ENCODE measurements at places on chromosomes 6 and 20.
A peak's percentile ranks its signal among the peaks of the same experiment; 100 is the strongest.

DNA sequence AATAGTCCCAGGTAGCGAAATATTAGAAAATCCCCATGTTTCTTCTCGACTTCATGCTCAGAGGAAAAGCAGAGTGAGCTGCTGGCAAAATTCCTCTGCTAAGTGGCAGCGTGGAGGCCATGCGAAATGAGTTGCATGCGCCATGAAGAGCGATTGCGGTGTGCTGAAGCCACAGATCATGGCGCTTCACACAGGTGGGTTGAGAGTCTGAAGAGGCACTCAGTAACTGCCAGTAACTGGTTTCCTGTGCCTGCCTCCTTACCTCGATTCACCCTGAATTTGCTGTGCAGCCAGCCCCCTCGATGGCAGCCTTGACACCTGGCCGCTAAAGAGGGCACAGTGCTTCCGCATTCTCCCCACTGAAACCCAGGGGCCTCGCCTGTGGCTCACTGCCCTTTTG lies 301.5 kb downstream of the NRN1 start:
- DNase-seq, result no peak

DNA sequence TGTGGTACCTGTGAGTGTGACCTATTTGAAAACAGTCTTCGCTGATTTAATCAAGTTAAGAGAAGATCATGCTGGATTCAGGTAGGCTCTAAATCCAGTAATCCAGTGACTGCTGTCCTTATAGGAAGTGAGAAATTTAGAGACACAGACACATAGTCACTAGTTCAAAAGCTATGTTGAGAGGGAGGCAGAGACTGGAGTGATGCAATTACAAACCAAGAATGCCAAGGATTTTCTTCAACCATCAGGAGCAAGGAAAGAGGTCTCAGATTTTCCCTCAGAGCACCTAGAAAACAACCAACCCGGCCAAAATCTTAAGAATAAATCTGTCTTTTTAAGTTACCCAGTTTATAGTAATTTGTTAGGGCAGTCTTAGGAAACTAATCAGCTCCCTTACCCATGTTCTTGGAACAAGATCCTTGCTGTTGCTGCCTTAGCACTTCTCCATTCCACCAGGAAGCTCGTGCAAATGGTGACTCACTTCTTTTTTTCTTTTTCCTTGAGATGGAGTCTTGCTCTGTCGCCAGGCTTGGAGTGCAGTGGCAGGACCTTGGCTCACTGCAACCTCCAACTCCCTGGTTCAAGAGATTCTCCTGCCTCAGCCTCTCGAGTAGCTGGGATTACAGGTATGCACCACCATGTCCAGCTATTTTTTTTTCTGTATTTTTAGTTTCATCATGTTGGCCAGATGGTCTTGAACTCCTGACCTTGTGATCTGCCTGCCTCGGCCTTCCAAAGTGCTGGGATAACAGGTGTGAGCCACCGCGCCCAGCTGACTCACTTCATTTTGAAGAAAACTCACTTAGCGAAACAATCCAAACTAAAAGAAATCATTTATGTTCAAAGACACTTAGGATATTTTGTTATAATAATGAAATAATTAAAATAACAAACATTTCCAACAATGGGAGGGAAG lies 34.4 kb upstream of the ZNF184 start:
- no peak for DNase-seq

- DNase-seq, result no peak
Observed at GRCh38 chr6:109348226-109348625, 34.0 kb downstream of the CD164 start.

DNA sequence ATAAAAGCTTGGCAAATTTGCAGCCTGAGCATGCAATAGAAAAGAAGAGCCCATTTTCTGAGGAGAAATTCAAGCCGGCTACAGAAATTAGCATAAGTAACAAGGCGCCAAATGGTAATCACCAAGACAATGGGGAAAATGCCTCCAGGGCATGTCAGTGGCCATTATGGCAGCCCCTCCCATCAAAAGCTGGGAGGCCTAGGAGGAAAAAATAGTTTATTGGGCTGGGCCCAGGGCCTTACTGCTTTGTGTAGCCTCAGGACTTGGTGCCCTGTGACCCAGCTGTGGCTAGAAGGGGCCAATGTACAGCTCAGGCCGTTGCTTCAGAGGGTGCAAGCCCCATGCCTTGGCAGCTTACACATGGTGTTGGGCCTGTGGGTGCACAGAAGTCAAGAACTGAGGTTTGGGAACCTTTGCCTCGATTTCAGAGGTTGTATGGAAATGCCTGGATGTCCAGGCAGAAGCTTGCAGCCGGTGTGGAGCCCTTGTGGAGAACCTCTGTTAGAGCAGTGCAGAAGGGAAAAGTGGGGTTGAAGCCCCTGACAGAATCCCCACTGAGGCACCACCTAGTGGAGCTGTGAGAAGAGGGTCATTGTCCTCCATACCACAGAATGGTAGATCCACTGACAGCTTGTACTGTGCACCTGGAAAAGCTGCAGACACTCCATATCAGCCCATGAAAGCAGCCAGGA lies 328.5 kb upstream of the MAP3K7 start:
- no peak for DNase-seq

- DNase-seq, result peak; percentile 24
Observed at GRCh38 chr6:26033085-26033940, 53.9 kb upstream of the HFE start.

- DNase-seq, result no peak
Observed at GRCh38 chr20:1330075-1330830, 1.3 kb upstream of the SDCBP2 start.

DNA sequence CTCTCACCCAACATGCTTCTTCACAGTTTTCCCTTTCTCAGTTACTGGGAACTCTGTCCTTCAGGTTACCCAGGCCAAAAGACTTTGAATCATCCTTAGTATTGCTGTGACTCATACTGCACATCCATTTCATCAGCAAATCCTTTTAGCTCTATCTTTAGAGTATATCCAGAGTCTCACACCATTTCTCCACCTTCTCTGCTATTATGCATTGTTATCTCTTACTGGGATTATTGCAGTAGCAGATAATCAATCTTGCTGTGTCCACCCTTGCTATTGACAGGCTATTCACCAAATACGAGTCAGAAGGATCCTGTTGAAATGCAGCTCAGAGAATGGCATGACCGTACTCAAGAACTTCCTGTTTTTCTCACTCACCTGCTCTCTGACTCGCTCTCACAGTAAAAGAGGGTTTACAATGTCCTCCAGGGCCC lies 57.3 kb downstream of the BCKDHB start:
- no peak for DNase-seq

- no peak for DNase-seq
Observed at GRCh38 chr6:54980511-54981275, 134.1 kb downstream of the FAM83B start.

- no peak for DNase-seq
Observed at GRCh38 chr20:10308652-10309051, 90.0 kb downstream of the SNAP25 start.

GRCh38 chr6:119174085-119174445 lies 95.6 kb upstream of the FAM184A start:
- no peak for DNase-seq

GRCh38 chr6:118697554-118697953 lies 46.2 kb upstream of the CEP85L start:
- DNase-seq, result no peak

DNA sequence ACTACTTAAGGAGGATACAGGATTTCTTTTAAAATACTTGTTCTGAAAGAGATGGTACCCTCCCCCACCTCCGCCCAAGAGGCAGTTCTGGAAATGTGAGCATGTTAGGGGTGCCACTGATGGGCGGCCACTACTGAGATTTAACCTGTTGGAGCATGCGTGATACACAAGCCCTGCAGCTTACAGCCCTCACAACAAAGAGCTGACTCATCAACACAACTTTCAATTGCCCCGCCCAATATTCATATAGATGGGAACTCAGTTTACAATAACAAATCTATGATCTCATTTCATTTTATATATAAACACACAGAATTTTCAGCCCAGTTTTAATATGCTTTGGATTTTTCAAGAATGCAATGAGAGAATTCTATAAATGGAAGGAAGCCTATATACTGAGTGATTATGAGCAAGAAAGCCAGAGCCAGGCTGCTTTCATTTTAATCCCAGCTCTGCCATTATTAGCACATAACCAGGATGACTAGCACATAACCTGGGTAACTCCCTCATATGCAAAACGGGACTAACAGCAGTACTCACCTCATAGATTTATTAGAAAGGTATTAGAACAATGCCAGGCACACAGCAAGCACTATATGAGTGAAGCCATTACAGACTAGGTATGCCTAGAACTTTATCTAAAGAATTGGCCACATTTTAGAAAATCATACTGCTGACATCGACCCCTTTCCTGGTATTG lies 45.6 kb upstream of the IPCEF1 start:
- no peak for DNase-seq

DNA sequence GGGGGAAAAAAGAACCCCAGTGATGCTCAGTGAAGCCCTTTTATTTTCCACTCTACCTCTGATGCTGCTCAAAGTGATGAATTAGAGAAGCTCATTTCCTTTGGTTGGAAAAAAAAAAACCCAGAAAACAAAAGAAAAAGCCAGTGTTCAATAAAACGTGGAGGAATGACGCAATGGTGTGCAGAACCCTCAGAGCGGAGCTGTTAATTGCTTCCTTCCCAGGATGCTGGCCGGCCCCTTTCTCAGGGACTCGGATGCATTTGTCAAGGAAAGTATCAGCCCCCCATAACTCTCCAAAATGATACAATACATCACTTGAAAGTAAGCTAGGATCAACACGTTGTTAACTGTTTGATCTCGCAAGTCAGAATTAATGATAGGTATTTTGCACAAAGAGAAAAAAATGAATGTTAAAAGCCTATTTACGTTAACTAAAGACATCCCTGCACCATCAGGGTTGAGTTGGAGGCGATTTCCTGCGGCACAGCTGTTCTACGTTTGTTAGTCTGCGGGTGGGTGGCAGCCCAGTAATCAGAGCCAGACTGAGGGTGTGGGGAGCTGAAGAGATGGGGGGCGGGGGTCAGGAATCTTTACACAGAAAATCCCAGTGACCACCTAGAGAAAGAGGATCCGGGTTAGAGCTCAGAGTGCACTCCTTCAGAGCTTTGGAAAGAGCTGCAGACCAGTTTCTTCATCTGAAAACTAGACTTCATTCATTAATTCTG lies 132.4 kb downstream of the BMP7 start:
- no peak for DNase-seq

DNA sequence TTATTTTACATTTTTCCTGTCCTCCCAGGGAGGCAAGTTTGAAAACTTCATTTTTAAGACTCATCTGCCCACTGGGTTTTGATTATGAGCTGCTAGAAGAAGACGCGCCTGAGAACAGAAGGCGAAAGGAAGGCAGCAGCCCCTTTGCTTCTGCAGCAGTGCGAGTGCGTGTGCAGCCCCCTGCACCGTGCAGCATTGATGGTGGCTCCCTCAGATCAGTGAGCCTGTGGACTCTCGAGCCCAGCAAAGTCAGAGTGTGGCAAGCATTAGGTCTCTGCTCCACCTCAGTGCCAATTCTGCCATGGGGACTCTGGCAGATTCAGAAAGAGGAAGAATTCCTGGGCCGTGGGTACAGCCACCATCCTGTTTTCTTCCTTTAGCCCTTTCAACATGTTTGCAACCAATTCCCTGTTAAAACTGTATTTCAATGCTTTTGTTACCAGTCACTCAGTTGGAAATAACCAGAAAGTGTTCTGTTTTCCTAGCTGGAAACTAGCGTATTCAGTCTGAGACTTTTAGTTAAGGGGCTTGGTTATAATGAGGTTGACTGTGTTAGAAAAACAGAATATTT lies 134.8 kb upstream of the OGFRL1 start:
- DNase-seq, result no peak

DNA sequence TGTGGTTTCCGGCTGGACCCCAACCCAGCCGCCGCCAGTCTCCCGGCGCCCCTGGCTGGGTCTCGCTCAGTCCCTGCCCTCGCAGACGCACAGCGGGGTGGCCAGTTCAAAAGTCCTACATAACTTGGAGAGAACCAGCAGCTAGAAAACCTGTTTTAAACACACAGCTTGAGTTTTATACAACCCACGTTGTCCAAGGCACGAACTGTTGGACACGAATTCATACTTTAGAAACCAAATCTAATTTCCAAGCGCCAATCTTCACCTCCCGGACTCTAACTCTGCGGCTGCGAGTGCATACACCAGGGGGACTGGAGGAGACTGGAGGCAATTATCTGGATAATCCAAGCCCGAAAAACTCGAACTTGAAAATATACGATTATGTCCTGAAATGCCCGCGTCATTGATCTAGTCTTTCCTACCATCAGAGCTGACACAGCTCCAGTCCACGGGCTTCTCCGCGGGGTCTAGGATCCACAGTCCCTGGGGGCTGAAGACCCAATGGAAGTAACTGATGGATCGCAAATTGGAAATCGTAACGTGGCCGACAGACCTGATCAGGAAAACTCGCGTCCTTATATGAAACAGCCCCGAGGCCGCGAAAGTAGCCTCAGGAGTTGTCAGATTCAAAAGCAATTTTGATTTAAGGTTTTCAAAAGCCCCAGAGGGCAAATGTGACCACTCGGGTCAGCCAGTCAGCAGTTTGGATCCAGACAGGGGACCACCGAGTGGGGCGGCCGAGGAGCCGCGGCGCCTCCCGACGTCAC lies 843 bp upstream of the HEY2 start:
- DNase-seq, result no peak

GRCh38 chr6:73341335-73341734 lies 12.7 kb downstream of the DPPA5 start:
- DNase-seq, result no peak

- no peak for DNase-seq
Observed at GRCh38 chr6:4786996-4787395, 10.8 kb downstream of the CDYL start.

- DNase-seq, result no peak
Observed at GRCh38 chr6:135692426-135692825, 159.1 kb upstream of the PDE7B start.

- no peak for DNase-seq
Observed at GRCh38 chr6:110476046-110476849, at the start of gene SLC22A16. SLC22A16 (minus strand) TSS chr6:110476613; CDS start chr6:110476574, 39 bp downstream.

DNA sequence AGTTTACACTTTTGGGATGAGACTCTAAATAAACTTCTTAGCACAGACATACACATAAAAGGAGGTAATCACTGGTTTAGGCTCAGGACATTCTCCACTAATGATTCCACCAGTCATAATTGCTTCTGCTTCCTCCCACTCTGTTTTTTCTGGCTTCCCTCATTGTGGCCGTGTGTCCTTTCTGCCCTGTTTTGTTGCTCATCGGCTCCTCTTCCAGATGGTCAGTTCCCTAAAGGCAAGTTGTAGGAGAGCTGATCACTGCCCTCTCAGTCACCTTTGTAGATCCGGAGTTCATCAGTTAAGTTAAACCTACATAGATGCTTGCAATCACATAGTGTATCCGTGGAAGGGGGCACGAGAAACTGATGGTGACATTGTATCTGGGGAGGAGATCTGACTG lies 200.5 kb upstream of the ARG1 start:
- DNase-seq, result no peak

- no peak for DNase-seq
Observed at GRCh38 chr20:43831481-43832065, 83.1 kb upstream of the TOX2 start.

- DNase-seq, result no peak
Observed at GRCh38 chr6:27836141-27836782, 75.9 kb downstream of the OR2B2 start.

- DNase-seq, result no peak
Observed at GRCh38 chr20:63335711-63336110, 25.4 kb downstream of the CHRNA4 start.

- DNase-seq, result no peak
Observed at GRCh38 chr6:56655996-56656395, 13.3 kb upstream of the DST start.

GRCh38 chr6:6484681-6485080 lies 103.8 kb upstream of the LY86 start:
- no peak for DNase-seq

Data from activated CD4-positive, CD25-positive, alpha-beta regulatory T cell (primary cell).